ENCODE measurements at places on chromosomes 5 and 9.

- no peak for DNase-seq
Observed at GRCh38 chr9:121998513-121999049, 94.5 kb downstream of the TTLL11 start.

- DNase-seq = no peak
Observed at GRCh38 chr5:154309371-154309745, 118.8 kb downstream of the GALNT10 start.

DNA sequence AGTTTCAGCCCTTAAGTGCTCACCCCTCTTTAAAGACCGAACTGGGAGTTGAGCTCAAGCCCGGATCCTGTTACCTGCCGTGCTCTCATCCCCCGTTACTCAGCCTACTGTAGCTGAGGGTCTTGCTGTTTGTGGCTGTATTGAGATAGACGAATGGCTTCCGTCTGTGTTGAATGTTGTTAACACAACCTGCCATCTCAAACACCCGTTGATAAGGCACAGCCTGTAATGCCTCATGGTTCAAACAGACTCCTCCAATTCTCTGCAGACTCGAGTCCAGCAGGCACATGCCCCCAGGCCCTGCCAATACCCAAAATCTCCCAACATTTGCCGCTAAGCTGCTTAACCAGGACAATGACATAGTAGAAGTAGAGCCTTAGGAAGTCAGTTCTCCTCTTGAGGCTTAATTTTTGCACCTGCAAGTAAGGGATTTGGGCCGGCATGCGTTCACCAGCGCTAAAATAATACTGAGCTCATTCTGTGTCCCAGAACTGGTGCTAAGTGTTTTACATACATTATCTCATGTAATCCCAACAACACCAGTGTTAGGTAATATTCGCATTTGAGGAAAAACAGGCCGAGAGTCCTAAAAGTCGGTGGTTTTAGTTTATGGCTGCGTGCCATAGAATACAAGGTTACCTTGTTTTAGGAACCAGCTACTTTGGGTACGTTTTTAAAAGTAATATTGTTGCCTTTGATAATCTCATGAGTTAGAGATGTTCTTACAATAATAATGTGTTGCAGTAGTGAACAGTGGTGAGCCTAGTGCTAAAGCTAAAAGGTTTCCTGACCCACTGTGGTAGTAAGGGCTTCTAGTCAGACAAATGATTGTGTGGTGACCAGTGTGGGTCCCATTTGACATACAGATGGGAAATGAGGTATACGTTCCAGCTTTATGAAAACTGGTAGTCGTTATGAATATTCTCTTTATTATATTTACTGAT lies 1.5 kb upstream of the RFX3 start:
- no peak for DNase-seq

GRCh38 chr9:6106711-6107339 lies 91.4 kb upstream of the RANBP6 start:
- no peak for DNase-seq

DNA sequence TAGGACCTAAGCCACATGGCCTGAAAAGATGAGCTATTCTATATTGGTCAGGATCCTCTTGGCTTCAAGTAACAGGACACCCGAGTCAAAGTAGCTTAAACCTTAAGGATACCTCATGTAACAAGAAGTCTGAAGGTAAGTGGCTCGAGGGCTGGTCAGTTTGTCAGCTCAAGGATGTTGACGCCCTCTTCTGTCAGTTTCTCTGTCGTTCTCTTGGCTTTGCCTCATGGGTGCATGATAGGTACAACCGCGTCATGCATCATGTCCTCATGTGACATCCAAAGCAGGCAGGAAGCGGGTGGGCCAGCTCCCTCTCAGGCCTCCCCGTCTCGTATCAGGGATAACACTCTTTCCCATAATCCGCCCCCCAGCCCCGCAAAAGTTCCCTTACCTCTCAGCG lies 22.1 kb upstream of the TCERG1 start:
- DNase-seq = no peak

GRCh38 chr9:127291246-127291778 lies 26.7 kb downstream of the GARNL3 start:
- DNase-seq = no peak

GRCh38 chr5:132663771-132664695 lies 6.1 kb downstream of the IL13 start:
- DNase-seq = no peak

- DNase-seq = no peak
Observed at GRCh38 chr9:131116281-131117120, 8.9 kb upstream of the NUP214 start.

GRCh38 chr9:124488641-124489210 lies 18.5 kb downstream of the NR5A1 start:
- no peak for DNase-seq

DNA sequence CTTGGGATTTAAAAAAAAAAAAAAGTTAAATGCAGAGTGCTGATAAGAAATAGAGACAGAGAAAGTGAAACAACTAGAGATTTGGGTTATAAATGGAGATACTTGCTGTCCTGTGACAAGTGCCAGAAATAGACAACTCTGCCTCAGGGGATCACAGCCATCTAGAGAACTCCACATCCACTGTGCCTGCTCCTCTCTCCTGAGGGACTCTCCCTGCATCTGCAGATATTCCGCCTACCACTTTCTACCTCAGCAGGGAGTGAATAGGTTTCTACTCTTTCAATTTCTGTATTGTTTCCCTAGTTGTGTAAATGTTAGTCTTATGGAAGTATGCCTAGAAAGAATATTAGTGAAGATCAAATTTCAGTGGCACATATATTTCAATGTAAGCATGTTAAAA lies 307.2 kb downstream of the HTR1A start:
- no peak for DNase-seq

- no peak for DNase-seq
Observed at GRCh38 chr5:139760066-139761056, 35.2 kb upstream of the PSD2 start.

- no peak for DNase-seq
Observed at GRCh38 chr5:72476275-72476674, 30.9 kb downstream of the ZNF366 start.

DNA sequence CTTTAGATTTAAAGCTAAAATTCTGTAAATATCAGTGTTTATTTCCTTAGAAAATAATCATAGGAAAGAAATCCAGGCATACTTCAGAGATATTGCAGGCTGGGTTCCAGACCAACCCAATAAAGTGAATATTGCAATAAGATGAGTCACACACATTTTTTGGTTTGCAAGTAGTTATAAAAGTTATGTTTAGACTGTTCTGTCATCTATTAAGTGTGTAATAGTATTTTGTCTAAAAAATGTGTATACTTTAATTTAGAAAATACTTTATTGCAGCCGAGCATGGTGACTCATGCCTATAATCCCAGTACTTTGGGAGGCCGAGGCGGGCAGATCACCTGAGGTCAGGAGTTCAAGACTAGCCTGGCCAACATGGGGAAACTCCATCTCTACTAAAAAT lies 6.9 kb upstream of the RIC1 start:
- peak; percentile 24 for DNase-seq

GRCh38 chr5:13115476-13115875 lies 829.0 kb downstream of the DNAH5 start:
- no peak for DNase-seq

DNA sequence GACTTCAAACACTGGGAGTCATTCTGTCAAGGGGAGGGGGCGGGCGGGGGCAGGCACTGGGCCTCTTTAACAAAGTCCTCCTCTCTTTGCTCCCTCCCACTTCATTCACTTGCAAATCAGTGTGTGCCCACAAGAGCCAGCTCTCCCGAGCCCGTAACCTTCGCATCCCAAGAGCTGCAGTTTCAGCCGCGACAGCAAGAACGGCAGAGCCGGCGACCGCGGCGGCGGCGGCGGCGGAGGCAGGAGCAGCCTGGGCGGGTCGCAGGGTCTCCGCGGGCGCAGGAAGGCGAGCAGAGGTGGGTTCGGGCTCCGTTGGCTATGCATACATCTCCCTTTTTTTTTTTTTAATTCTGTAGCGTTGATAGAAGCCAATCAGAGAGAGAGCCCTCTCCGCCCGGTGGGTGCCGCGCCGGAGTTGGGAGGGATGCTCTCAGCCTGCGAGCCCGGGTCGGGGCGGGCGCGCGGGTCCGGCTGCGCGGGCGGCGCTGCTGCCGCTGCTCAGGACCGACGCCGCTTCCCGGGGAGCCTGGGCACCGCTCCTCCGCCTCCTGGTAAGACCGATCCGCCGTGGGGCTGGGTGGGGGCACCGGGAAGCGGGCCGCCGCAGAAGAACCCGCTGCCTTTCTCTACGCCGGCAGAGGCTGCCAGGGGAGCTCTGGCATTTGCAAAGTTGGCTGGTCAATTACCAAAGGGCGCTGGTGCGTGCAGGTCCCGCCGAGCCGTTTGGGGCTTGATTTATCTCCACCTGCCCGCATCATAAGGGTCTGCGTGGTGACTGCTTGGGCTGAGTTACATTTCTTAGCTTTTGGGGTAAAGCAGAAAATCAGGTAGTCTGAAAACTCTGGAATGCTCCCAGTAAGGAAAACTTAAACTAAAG lies at the start of gene CDH6:
Gene CDH6 (plus strand): TSS at position 96 of the 877 bp plus-strand sequence. CDS start 73,788 bp downstream, outside the sequence.
- no peak for DNase-seq

GRCh38 chr5:157613385-157614245 lies 38.0 kb upstream of the ADAM19 start:
- peak; percentile 86 for DNase-seq

GRCh38 chr5:103573411-103573810 lies 10.8 kb upstream of the NUDT12 start:
- no peak for DNase-seq

DNA sequence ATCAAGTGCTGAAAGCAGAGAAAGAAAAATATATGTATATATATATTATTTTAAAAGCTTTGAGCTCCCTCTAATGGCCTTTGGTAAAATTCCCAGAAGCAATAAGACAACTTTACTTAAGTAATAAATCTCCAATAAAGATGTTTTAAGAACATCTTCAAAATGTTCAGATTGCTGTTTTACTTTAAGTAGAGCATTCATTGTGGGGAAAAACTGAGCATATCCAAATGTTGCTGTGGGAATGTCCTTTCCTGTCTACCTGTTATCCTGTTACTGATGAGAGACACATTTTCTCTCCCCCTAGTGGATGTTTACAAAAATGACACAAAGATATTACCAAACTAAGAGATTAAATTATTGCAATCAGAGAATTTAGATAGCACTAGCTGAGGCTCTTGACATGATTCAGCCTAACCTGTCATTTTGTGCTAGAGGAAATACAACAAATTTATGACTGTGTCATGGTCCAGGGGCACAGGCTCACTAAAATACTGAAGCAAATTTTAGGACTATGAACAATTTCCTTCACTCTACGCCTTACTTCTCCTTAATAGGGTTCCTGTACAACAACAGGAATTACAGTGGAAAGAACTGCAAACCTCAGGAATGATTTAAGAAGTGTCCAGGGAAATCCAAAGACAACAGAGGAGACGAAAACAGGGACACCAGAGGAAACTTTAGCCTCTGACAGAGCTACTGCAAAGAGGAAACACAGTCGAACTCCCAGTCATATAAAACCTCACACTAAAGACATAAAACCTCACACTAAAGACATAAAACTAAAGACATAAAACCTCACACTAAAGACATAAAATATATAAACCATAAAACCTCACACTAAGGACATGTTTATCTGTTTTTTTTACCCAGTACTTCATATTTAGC lies 24.3 kb upstream of the PRRC1 start:
- peak; percentile 2 for DNase-seq

DNA sequence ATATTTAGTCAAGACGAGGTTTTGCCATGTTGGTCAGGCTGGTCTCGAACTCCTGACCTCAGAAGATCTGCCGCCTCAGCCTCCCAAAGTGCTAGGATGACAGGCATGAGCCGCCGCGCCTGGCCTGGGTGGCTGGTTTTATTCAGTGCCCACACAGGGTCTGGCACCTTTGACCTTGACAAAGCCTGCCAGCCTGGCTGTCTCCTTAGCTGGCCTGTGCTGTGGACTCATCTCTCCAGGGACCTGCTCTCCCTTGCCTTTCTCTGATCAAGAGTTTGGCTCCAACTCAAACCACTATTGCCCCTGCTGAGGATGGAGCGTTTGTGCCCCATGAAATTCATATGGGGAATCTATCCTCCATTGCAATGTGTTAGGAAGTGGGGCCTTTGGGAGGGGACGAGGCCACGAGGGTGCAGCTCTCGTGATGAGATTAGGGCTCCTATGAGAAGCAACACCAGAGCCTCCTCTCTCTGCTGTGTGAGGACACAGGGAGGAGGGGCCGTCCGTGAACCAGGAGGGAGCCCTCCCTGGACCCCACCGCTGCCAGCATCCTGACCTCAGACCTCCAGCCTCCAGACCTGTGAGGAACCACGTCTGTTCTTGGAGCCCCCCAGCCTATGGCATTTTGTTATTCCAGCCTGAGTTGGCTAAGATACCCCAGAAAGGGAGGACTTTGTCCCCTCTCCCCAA lies 45.0 kb downstream of the MRPL36 start:
- peak; percentile 0 for DNase-seq

GRCh38 chr5:116068028-116068632 lies 16.7 kb upstream of the COMMD10 start:
- DNase-seq = peak; percentile 46
